ENCODE measurements at places on chromosomes 12 and 14.

- DNase-seq: no peak
Measured at GRCh38 chr14:49786315-49786714, 18.4 kb downstream of the KLHDC2 start.

GRCh38 chr14:96272777-96273473 lies 16.9 kb downstream of the BDKRB1 start:
- DNase-seq: no peak

- DNase-seq: no peak
Measured at GRCh38 chr14:44041700-44042099, 465.4 kb downstream of the FSCB start.

- no peak for DNase-seq
Measured at GRCh38 chr12:66319266-66319954, 17.1 kb downstream of the HELB start.

DNA sequence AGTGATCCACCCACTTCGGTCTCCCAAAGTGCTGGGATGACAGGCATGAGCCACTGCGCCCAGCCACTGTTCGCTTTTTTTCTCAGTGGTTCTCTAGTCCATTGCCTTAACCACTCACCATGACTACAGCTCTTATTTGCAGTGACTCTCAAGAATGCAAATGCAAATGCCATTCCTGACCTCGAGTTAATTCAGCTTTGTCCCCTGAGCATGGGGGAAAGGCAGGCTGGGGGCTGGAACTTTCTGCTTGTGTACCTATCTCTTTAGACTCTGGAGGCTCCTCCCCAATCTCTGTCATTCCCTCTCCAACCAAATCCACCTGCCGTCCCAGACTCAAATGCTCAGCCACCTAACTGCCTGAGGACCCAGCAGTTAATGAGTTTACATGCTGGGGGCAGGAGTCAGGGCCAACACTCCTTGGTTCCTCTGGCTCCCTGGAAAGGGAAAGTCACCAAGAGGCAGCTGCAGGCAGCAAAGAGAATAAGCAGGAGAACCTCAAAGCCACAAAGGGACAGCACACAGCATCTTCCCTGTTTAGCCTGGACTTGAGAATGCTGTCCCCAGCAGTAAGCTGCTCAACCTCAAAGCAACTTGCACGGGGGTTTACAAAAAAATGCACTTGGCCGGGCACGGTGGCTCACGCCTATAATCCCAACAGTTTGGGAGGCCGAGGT lies 5.3 kb upstream of the HNF1A start:
- no peak for DNase-seq

DNA sequence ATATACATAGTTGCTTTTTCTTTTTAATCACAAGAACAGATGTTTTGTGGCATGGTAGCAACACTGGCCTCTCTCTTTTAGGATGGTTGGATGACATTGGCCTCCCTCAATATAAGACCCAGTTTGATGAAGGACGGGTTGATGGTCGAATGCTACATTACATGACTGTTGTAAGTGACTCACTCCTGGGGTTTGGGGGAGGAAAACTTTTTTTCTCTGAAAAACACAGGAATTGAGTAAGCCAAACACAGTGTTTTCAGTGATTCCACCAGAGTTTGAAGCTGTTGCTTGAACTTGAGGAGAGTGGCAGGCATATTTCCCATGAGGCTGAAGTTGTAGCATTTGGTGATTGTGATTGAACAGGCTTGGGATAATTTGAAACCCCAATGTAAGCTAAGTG lies 13.7 kb upstream of the REP15 start:
- DNase-seq: no peak

DNA sequence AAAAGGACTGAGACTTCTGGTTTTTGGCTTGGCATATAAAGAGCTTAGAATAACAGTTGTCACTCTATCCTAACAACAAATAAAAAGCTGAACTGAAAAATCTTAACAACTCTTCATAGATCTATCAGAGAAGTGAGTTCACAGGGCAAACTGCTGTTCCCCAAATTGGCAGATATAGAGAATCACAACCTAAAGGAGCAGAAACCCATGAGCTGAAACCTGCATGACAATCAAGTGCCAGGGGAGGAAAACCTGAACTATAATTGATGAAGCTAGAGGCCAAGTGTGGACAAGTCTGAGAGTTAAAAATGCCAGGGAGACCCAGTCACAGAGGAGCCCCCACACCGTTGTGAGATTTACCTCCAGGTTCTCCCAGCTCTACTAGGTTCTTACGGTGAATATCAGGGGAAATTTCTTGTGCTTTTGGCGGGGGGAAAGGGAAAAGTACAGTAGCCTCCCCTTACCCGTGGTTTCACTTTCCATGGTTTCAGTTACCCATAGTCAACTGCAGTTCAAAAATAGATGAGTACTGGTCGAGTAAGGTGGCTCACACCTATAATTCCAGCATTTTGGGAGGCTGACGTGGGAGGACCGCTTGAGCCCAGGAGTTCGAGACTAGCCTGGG lies 53.9 kb downstream of the ATF7 start:
- DNase-seq: no peak

GRCh38 chr12:52687497-52688385 lies 7.5 kb upstream of the KRT1 start:
- no peak for DNase-seq

- no peak for DNase-seq
Measured at GRCh38 chr12:56931474-56931978, 2.7 kb downstream of the SDR9C7 start.

DNA sequence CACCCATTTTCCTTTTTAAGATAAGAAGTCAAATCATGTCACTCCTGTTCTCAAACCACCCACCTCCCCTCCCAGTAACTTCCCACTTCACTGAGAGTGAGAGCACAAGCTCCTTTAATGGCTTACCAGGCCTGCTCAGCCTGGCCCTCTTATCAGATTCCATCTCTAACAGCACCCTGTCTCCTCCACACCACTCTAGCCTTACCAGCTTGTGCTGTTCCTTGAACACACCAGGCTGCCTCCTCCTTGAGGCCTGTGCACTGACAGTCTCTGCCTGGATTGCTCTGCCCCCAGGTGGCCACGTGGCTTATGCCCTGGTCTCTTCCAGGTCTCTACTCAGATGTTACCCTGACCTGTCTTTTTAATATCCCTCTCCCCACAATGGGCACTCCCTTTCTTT lies 40.1 kb upstream of the EVL start:
- no peak for DNase-seq

DNA sequence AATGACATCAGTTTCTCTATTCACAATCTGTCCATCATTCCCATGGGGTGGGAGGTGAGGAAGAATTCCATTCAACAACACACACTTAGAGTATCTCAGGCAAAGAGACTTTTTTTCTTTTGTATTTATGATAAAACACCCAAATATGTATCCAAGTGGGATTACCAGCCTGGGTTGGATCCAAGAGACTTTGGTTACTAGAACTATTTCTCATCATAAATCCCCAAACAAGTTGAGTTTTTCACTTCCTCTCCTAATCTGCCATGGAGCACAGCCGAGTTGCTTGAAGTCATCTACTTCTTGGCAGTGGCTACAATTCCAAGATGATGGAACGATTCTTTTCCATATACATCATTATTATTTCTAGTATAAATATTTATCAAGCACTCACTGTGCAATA lies 209.2 kb upstream of the HMGA2 start:
- DNase-seq: no peak

GRCh38 chr12:1519642-1520041 lies 74.7 kb downstream of the FBXL14 start:
- no peak for DNase-seq

DNA sequence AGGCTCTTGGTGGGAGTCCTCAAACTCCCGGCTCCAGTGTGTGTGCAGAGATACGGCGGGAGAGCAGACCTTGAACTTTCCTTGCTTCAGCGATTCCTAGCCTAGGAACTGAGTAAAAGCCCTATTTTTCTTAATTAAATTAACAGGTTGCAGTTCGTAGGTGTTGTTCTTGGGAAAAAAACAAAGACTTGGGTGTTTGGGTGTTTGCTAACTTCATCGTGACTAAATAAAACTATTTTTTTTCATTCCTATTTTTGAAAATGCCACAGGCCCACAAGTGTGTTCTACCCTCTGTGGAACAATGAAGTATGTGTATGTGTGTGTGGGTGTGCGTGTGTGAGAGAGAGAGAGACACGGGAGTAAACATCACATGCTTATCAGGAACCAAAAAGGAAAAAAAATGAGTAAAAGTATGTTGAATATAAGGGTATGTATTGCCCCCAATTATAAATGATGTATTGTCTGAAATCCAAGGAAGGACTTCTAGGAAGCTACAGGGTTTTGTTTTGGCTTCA lies 651 bp downstream of the TMEM117 start:
- peak; percentile 47 for DNase-seq

GRCh38 chr14:36617824-36618223 lies 35.4 kb upstream of the NKX2-8 start:
- DNase-seq: no peak

- DNase-seq: no peak
Measured at GRCh38 chr14:79334272-79334671, 877.0 kb downstream of the DIO2 start.

GRCh38 chr12:58363971-58364370 lies 422.6 kb downstream of the ATP23 start:
- no peak for DNase-seq

DNA sequence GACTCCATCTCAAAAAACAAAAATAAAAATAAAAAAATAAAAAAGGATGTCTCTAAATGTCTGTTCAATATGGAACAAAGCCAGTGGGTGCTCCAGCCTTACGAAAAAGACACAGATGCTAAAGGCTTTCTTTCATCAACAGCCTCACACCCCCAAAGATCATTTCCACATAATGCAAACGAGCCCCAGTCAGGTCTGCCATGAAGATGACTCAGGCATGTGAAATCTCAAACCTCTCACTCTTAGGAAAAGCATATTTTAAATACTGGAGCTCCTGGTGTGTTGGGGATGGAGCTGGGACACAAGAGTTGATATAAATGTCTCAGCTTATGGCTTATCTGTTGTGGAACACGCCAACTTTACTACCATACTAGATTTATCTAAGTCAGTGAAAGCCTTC lies 49.9 kb upstream of the PLXNC1 start:
- DNase-seq: no peak

DNA sequence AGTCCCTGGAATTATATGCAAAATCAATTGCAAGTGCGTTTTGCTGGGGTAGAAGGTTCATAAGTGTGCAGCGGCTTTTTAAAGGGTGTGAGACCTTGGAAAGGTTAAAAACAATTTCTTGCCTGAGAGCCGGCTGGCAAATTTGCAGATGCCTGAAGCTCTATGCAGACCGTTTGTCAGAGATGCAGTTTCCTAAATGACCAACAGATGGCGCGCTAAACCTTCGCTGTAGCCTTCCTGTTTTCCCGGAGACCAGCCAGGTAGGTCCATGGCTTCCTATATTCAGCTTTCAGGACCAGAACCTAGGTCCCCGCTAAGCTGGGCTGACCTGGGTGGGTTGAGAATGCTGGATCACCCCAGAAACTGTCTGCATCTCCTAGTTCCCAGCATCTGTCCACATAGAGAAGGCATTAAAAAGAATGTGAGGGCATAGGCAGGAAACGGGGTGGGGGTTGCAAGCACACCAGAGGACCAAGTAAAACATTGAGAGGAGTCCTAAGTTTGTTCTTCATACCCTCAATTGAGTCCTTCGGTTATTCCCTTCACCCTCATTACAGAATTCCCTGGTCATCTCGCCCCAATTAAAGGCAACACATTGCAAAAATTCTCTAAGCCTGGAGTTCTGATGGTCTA lies 5.7 kb upstream of the NOS1 start:
- peak; percentile 84 for DNase-seq

- DNase-seq: no peak
Measured at GRCh38 chr12:101064721-101065120, 145.3 kb downstream of the SLC5A8 start.

DNA sequence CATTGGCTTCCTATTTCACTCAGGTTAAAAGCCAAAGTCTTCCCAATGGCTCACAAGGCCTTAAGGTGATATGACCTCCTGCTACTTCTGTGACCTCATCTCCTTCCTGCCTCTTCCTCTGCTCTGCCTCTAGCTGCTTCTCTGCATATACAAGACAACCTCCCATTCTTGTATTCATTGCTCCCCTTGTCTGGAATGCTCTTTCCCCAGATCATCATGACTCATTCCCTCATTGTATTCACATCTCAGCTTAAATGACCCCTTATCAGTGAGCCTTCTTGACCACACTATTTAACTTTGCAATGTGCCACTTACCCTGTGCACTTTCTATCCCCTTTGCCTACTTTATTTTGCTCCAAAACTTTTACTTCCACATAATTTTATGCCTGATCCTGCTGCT lies 90.2 kb downstream of the PPP1R12A start:
- peak; percentile 69 for DNase-seq

DNA sequence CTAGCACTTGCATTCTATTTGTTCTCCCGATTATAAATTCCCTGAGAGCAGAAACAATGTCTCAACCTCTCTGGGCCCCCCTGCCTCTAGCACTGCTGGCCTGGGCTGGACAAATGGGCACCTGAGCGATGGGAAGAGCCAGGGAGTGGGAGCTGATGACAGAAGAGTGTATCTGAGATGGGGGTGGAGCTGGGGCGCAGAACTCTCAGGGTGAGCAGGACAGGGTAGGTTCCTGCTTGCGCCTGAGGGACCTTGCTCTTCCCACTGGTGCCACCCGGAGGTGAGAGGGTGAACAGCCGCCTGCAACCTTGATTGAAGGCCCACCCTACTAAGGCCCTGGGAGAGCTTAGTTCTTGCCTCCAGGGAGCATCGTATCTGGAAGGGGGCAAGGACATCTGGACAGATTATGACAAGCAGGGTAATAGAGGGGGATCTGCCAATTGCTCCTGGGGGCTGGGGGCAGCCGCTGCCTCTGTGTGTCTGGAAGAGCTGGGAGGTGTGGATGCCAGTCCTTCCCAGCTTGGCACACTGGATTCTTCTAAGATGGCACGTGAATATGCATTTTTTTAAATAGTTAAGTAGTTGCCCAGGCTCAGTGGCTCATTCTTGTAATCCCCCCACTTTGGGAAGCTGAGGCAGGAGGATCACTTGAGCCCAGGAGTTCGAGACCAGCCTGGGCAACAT lies 43.0 kb upstream of the TSPAN9 start:
- DNase-seq: peak; percentile 50

DNA sequence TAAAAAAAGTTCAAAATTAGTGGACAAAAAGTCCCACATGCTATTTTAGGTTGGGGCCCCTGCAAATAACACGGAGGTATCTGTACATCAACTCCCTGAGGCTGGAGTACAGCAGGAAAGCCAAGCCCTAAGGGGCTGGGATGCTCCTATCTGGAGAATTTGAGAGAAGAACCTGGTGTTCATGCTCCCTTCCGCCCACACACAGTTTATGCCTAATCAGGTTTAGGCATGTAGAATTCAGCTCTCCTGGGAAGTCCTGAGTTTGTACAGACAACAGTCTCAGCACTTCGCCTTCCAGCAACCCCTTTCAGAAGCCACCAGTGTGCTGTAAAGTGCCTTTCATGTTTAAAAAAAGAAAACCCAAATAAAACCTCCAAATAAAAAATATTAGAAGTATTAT lies 237.3 kb upstream of the GRIP1 start:
- DNase-seq: no peak

- no peak for DNase-seq
Measured at GRCh38 chr12:44876544-44877410, 662 bp upstream of the NELL2 start.

GRCh38 chr14:93220509-93220908 lies 13.5 kb downstream of the UBR7 start:
- DNase-seq: no peak

- peak; percentile 57 for DNase-seq
Measured at GRCh38 chr12:48925304-48926011, at the start of gene FKBP11. Gene FKBP11 (minus strand): TSS chr12:48925492. CDS start chr12:48925428, 64 bp downstream.

All from COLO829 (cell line).